ENCODE measurements at places on chromosomes 12 and 14.

DNA sequence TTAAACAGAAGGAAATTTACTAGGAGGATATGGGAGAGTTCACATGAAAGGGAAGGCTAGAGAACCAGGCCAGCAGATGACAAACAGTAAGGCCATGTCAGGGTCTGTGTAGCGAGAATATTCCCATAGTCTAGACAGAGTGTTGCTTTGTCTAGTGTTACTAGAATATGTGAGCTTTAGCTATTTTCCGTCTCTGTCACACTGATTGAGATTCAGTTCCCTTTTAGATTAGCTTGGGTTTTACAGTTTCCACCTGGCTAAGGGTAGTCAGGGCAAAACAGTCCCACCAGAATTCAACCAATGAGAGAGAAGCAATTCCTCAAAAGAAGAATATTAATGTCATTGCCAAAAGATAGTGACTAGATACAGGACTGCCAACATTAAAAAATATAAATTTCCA lies 82.8 kb upstream of the MDM1 start:
- no peak for DNase-seq

DNA sequence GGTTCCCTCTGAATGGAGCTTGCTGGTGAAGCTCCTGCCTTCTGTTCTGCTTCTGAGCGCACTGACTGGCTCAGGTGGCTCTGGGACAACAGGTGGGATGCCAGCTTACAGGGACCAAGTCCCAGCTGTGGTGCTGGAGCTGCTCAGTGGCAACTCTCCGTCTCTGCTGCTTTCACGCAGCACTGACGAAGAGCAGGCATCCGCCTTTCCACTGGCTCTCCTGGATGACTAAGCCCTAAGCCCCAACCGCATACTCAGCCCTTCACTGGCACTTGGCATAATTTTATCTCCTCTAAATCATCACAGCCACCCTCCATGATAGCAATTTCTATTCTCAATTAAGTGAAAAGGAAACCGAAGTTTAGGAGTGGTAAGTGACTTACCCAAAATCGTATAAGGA lies 3.7 kb upstream of the RTL1 start:
- no peak for DNase-seq

DNA sequence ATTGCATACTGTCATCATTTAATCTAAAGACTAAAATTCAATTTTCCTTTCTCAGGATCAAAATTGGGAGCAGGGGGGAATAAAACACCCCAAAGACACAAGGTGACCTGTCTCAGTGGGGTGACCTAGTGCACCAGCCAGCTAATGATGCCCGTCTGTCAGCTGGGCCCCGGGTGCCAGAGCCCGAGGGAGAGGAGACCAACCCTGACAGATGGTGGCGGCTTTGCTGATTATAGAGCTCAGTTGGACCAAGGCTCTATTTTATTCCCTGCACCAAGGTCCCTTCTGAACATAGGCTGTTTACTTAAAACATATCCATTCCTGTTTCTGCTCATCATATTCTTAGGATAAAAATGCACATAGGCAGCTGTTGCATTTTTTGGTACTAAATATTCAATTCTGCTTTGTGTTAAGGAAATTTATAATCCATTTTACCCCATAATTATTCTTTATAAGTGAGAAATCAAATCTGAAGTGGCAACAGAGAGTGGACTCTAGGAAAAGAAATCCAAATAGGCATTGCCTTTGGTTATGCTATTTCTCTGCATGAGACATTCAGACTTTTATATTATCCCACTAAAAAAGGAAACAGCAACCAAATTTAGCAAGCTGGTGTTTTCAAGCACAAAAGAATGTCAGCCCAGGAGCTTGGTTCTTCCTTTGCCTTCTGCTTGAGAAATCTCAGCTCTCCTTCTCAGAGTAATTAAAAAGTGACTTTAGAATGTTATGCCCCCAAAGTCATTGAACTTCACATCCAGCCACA lies 96.8 kb upstream of the IFNG-AS1 start:
- no peak for DNase-seq

GRCh38 chr12:19150273-19150900 lies 20.9 kb downstream of the PLEKHA5 start:
- no peak for DNase-seq

DNA sequence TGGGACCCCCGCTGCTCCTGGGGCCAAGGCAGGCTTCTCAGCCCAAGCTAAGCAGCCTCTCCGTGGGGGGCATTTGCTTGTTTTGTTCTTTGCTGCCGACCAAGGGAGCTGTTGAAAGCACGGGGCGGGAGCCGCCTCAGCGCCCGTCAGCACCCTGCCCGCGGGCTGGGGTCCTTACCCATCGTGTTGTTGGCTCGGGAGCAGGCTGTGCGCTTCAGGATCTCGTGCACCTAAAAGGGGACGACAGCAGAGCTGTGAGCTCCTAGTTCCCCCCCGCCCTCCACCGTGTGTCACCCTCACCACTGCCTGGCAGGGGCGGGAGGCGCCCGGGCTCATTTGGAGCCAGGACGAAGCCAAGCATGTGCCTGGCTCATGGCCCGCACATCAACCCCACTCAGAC lies 117.5 kb downstream of the ANO2 start:
- DNase-seq = no peak

DNA sequence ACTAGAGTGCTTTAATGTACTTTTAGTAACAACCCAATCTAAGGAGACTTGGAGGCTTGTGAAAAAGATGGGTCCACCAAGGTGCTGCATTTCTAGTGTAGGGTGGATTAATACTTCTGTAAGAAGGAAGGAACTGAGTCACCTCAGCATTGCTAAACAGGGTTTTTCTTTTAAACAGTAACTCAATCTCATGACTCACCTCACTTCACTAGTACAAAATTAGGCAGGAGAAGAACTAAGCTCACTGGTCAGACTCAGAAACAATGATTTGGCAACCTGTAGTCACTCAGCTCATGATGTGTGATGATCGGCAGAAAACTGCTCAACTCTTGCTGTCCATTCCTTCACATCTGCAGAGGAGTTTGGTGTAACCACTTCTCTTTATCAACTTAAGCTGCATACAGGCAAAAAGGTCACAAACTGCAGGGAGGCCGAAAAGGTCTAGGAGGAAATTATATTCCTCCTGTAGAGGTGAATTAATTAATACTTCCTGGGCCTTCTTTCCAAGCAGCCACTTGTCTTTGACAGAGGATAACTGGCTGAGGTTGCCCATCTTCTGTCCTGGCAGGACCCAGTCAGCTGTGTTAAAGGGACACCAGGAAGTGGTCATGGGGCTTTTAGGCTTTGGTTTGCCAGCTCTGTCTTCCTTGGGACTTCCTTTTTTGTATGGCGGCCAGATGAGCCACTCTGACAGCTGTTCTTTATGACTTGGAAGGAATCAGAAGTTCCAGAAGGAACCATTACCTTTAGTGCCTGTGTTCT lies 466.9 kb downstream of the FUT8 start:
- no peak for DNase-seq

DNA sequence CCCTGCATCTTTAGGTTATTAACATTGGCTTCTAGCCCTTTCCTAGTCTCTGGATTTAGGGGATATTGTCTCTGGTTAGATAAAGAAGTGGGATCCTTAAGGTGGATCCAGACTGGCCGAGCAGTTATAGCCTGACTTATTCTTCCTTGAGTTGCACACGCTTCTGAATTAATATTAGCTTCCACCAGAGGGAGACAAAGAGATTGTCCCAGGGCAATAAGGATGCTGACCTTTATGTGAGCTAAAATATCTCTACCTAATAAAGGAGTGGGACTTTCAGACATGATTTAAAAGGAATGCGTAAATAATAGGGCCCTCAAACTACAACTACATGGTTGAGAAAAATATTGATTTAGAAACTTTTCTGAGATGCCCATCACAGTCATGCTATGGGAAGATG lies 139.7 kb downstream of the SLCO1B3 start:
- no peak for DNase-seq

DNA sequence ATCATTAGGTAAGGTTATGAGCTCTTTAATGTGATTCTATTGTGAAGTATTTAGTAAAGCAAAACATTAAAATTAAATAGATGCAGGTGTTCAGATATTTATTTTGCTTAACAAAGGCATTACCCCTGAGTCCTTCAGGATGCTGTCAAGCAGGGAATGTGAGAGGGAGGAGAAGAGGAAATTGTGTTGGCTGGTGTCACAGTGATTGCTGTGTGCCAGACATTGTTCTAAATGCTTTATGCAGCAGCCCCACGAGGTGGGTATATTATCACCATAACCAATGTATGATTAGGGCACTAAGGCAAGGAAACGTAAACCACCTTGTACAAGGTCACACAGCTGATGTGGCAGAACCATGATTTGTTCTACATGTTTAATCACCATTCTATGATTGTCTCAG lies 80.1 kb downstream of the STAB2 start:
- no peak for DNase-seq
